ENCODE measurements at places on chromosomes 7 and 10. TPM values are rescaled to one million over a fixed set of nuclear protein-coding genes. Genes with fewer than 3 reads are reported as not detected.

GRCh38 chr10:28201410-28202400 is 101.2 kb downstream of the MPP7 start:
- H3K27ac ChIP-seq = no peak overlapping the region
- no peaks in the 10 kb centered on the region for H3K4me1 ChIP-seq
- no peak for DNase-seq

The DGKI gene
- 0.71 TPM for total RNA-seq

DNA sequence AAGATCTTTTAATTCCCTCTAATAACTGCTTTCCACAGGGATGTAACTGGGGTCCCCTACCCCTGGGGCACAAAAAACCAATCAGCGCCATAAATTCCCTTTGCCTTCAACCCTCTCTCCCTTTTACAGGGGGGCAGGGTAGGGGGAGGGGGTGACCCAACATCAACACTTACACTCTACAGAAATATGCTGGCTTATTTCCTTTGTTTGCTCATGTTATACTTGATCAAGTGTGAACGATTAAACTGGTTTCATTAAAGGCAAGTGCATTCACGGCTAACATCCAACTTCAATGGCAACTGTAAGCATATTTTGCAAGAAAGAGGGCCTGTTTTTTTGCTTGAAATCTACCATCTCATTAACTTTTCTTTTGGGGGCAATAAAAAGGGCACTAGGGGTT is 2.9 kb downstream of the CTBP2 start:
- peaks cover 19% of the 10 kb centered on the region for H3K4me1 ChIP-seq
- peak overlapping the region; percentile 95 for H3K4me3 ChIP-seq
- H3K27me3 ChIP-seq = no peaks in the 10 kb centered on the region

DNA sequence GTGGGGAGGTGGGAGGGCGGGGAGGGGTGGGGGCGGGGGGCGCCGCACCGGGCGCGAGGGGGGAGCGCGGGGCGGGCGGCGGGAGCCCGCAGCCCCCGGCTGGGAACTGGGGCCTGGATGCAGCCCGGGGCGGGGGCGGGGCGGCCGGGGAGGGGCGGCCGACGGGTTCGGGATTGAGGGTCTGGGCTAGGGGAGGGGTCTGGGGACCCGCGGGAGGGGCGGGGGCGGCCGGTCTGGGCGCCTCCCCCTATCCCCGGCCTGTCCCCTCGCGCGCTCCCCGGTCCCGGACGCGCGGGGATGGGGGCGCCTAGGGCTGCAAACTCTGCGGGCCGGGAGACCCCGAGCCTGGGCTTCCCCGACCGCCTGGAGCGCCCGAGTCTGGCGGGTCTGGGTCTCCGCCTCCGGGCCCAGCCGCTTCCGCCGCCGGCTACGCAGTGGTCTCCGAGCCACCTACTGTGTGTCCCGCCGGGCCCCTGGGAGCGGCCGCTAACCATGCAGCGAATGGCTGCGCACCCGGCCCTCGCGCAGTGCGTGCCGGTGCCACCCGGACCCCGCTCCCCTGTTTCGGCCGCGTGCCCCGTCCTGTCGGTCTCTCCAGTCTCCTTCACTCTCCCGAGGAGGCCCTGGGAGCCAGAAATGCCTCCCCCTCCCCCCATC is 375 bp upstream of the FGF8 start:
- no peaks in the 10 kb centered on the region for H3K36me3 ChIP-seq
- no peak for DNase-seq
- peaks cover 67% of the 10 kb centered on the region for H3K27me3 ChIP-seq
- peaks cover 37% of the 10 kb centered on the region for H3K4me1 ChIP-seq

DNA sequence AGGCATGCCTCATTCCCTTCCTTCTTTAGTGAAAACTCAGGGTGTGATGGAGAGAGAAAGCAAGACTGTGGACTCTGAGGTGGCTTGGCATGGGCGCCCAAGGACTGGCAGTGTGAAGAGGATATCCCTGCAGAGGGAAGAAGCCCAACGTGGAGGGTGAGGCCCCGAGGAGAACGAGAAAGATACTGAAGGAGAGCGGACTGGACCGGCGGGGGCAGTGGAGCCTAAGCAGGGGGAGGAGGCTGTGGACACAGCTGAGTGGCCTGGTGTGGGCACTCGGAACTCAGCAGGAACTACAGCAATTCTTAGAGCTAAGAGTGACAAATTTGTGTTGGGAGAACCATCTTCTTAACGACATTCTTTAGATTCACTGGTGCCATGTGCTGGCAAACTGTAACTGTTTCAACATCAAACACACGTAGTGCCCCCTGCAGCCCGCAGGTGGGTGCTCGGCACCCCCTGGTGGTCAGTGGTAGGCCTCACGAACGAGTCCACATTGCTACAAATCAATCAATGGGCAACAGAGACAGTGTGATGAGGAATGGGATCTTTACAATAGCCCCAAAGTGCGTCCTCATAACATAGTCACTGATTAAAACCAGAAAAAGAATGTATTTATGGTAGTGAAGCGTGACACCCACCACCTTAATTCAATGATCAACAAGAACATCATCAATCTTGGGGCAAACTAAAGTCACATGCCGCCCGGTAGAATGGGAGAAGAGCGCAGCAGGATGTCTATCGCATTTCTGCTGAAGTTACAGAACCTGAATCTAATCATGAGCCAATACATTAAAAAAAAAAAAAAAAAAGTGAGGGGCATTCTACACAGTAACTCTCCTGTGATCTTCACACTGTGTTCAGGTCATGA is 2.0 kb upstream of the SFTPA1 start:
- H3K27ac ChIP-seq = no peak overlapping the region
- no peaks in the 10 kb centered on the region for H3K4me1 ChIP-seq
- no peak overlapping the region for H3K4me3 ChIP-seq

GRCh38 chr10:49381111-49381900 is 14.6 kb downstream of the DRGX start:
- H3K4me3 ChIP-seq = no peak overlapping the region
- DNase-seq = no peak
- no peaks in the 10 kb centered on the region for H3K36me3 ChIP-seq
- no peak overlapping the region for H3K27ac ChIP-seq
- no peaks in the 10 kb centered on the region for H3K27me3 ChIP-seq

The SOSTDC1 gene
- total RNA-seq = 0.55 TPM

The CCDC7 gene
- total RNA-seq = 0.74 TPM

The AFAP1L2 gene
- total RNA-seq = 6.2 TPM

The ZNF804B gene
- total RNA-seq = not detected

The ADRB1 gene
- 0.17 TPM for total RNA-seq

The MORN4 gene
- total RNA-seq = 13.6 TPM

DNA sequence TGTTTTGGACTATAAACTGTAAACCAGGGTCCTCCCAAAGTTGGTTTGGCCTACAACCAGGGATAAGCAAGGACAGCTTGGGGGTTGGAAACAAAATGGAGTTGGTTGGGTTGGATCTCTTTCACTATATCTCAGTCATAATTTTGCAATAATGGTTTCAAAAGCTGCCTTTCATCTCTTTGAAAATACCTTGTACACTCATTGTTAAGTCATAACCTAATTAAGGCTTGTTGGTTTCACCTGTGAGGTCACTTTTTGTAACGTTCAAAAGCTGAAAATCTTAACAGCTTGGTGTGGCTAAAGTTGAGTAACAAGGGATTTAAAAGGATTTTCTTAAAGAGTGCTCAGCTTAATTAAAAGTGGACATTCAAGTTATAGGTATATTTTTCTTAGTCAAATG is 476.1 kb downstream of the IPMK start:
- H3K4me1 ChIP-seq = no peaks in the 10 kb centered on the region
- H3K36me3 ChIP-seq = peaks cover 5% of the 10 kb centered on the region
- H3K4me3 ChIP-seq = no peak overlapping the region

The INHBA gene
- total RNA-seq = 2.7 TPM

The WIPF3 gene
- total RNA-seq = 12.1 TPM

The ZNF786 gene
- total RNA-seq = 16.3 TPM

GRCh38 chr10:97894092-97894491 is 44.4 kb downstream of the GOLGA7B start:
- no peak overlapping the region for H3K4me3 ChIP-seq
- no peaks in the 10 kb centered on the region for H3K27me3 ChIP-seq
- H3K4me1 ChIP-seq = no peaks in the 10 kb centered on the region

DNA sequence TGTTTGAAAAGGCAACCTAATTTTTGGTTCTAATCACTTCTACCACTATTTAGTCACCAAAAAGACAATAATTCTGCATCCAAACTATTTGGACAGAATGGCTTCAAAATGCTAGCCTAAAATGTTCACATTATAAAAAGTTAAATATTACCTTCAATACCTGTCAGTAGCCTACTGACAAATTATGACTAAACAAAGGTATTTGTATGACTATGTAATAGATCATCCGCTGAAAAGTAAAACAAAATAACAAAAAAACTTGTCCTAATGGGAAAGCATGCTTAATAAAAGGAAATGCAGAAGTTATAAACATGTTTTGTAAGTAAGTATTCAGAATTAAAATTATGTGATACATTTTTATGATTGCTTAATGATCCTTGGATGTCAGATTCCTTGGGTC is 36.6 kb downstream of the CD36 start:
- no peak for DNase-seq
- no peaks in the 10 kb centered on the region for H3K27me3 ChIP-seq
- H3K4me3 ChIP-seq = no peak overlapping the region

The MAGI2 gene
- 27.3 TPM for total RNA-seq

The OR6V1 gene
- total RNA-seq = not detected

DNA sequence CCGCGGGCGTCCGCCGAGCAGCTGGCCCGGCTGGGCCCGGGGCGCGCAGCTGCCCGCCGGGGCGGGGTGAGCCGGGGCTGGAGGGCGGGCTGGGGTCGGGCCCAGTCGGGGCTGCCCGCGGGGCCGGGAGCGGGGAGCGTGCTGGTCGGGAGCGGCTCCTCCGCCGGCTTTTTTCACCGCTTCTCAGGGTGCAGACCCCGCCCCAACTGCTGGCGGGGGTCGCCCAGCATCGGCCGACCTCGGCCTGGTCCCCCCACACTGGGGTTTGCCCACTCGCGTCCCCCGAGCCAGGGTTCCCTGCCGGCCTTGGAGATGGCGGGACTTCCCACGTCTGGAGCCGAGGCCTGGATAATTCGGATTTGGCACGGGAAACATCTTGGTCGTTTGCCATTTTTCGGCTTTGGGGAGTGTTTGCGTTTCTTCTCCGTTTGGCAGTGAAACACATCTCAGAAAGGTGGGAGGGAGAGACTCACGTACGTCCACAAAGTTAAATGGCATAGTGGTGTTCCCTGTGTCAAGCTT is 432 bp downstream of the TMEM248 start:
- H3K4me1 ChIP-seq = peaks cover 12% of the 10 kb centered on the region
- DNase-seq = no peak
- H3K36me3 ChIP-seq = no peaks in the 10 kb centered on the region
- H3K27ac ChIP-seq = 0 out of 2 replicates have a peak overlapping the region, but pooled peaks have one; percentile 41
- no peaks in the 10 kb centered on the region for H3K27me3 ChIP-seq

The HTR7 gene
- 26.9 TPM for total RNA-seq

- no peaks in the 10 kb centered on the region for H3K36me3 ChIP-seq
- no peak for DNase-seq
- no peaks in the 10 kb centered on the region for H3K27me3 ChIP-seq
Observed at GRCh38 chr7:33979807-33980355, 74.5 kb downstream of the BMPER start.

The PNLIPRP3 gene
- not detected for total RNA-seq

The IL6 gene
- total RNA-seq = 0.41 TPM

GRCh38 chr10:87945984-87946383 is 82.6 kb downstream of the PTEN start:
- H3K4me1 ChIP-seq = no peaks in the 10 kb centered on the region
- no peak overlapping the region for H3K4me3 ChIP-seq
- H3K36me3 ChIP-seq = no peaks in the 10 kb centered on the region

GRCh38 chr7:98334081-98334480 is 52.6 kb downstream of the BRI3 start:
- H3K27me3 ChIP-seq = no peaks in the 10 kb centered on the region
- H3K36me3 ChIP-seq = no peaks in the 10 kb centered on the region
- no peaks in the 10 kb centered on the region for H3K4me1 ChIP-seq
- no peak for DNase-seq
- H3K27ac ChIP-seq = no peak overlapping the region

DNA sequence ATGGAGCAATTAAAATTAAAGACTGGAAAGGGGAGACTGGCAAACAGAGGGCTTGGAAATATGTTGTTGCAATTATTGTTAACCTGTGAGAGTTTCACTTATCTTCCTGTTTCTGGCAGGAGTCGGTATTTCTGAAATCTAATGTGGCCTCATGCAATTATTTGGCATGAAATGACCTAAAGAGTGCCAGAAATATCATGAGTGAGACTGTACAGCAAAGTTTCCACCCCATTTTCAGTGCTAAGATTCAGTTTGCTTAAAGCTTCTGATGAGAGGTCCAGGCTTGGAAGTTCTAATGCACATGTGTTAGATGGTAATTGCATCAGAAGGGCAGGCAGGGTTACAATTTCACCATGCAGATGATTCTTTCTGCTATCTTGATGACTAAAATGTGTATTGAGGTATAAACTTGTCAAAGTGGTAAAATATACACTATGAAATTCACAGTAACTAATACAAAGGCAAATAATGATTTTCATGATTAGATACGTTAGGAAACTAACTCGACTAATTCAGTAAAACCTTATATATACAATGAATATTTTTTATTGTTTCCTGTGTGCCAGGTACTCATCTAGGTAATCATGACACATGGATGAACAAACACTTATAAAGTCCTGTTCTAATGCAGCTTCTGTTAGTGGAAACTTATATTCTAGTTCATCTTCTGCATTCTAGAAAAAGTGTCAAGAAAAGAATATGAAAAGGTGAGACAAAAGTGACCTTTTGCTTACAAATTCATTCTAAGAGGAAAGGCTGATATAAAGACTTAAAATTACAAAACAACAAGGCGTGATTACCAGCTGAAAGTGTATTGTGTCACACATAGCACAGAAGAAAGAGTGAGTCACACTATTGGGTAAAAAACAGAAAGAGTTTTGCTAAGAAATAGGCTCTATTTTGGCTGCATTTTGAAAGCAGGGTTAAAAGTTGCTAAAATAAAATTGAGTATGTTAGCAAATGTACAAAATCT is 533.4 kb upstream of the SEMA3D start:
- no peak for DNase-seq
- H3K4me3 ChIP-seq = no peak overlapping the region
- H3K36me3 ChIP-seq = no peaks in the 10 kb centered on the region
- no peaks in the 10 kb centered on the region for H3K27me3 ChIP-seq
- H3K4me1 ChIP-seq = peaks cover 2% of the 10 kb centered on the region
- H3K27ac ChIP-seq = no peak overlapping the region

The FOXI2 gene
- 1.0 TPM for total RNA-seq

DNA sequence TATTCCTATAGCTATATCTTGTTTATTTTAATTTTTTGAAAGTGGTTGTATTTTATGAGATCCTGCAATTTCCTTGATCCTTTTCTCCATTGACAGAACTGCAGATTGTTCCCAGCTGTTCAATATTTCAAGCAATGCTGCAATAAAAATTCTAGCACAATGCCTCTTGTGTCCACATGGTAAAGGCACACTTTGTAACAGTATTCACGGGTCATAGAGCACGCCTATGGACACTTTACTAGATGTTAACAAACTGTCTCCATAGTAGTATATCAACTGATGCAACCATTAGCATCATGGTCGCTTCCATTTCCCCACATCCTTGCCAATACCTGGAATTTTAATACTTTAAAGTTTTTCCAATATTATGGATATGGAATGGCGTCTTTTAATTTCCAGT is 123.9 kb upstream of the FZD8 start:
- H3K4me3 ChIP-seq = no peak overlapping the region
- H3K36me3 ChIP-seq = no peaks in the 10 kb centered on the region
- H3K27me3 ChIP-seq = no peaks in the 10 kb centered on the region
- no peak for DNase-seq
- H3K27ac ChIP-seq = no peak overlapping the region

The PROSER2 gene
- total RNA-seq = 13.7 TPM

- H3K27ac ChIP-seq = no peak overlapping the region
- H3K27me3 ChIP-seq = no peaks in the 10 kb centered on the region
- H3K4me3 ChIP-seq = no peak overlapping the region
- H3K36me3 ChIP-seq = no peaks in the 10 kb centered on the region
- no peak for DNase-seq
Observed at GRCh38 chr10:101525848-101526247, 62.2 kb downstream of the POLL start.

- no peaks in the 10 kb centered on the region for H3K4me1 ChIP-seq
- no peak overlapping the region for H3K27ac ChIP-seq
- no peak for DNase-seq
- no peaks in the 10 kb centered on the region for H3K36me3 ChIP-seq
Observed at GRCh38 chr7:18004372-18004771, 23.3 kb downstream of the PRPS1L1 start.

Data from H1 (cell line).